ENCODE measurements at places on chromosomes 3 and 15.

- DNase-seq: no peak
Measured at GRCh38 chr15:58487041-58487723, 55.4 kb downstream of the LIPC start.

DNA sequence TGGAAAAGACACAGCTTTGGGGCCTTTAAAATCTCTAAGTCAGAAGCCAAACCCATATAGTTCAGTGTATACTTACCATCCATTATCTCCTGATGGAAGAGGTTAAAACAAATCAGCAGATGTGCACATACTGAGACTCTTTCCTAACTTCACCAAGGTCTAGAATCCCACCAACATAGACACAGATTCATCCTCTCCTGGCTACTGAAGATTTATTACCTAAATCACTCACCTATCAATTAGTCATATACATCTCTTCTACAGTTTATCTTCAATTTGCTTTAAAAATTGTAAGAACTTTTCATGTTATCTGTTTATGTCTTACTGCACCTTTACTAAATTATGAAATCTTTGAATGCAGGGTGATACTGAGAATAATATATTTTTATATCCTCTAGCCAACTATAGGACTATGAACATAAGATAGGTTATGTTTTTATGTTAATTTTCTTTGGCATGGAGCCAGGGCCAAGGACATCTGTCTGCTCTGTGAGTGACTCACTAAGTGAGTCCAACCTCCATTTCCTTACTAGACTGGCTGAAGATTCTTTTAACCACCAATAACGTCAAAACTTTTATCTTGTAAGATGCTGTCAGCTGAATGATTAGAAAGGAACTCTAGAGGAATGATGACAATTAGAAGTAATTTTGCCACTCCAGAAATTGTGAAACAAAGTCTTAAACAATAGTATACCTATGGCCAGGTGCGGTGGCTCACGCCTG, 397.6 kb downstream of the FOXP1 start:
- DNase-seq: peak; percentile 22

- DNase-seq: no peak
Measured at GRCh38 chr3:130851277-130851676, 42.6 kb upstream of the ATP2C1 start.

DNA sequence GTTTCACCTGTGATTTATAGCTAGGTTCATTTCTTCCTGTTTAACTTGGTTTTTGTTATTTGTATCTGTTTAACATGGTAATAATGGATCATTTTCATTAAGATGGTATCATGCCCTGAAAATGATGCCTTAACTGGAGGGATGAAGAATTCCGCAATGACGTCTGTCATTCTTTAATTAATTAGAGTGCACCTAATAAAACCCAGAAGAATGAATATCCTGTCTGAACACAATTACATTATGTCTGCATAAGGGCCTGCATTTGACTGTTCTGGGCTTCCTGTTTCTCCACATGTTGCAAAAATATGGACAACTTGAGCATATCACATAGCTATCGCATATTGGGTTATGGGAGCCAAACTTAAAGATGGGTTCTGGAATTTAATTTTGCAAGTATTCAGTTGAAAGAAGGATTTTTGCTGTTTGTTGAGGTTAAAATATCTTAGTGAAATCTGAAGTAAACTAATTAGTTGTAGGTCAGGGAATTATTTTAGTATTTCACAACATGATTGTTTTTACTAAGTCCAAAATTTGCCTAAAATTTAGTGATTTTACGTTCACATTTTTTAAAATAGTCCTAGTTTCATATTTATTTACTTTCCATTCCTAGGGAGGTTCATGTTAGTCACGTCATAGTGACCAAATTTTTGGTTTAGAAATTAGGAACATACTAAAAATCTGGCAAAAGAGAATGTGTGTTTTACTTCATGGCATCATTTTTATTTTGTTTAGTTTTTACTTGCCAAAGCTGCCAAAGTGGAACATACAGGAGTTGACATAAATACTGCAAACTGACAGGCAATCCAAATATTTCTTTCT, 321.0 kb upstream of the TGFBR2 start:
- DNase-seq: no peak

- DNase-seq: no peak
Measured at GRCh38 chr3:186854954-186855353, 12.4 kb downstream of the ADIPOQ start.

DNA sequence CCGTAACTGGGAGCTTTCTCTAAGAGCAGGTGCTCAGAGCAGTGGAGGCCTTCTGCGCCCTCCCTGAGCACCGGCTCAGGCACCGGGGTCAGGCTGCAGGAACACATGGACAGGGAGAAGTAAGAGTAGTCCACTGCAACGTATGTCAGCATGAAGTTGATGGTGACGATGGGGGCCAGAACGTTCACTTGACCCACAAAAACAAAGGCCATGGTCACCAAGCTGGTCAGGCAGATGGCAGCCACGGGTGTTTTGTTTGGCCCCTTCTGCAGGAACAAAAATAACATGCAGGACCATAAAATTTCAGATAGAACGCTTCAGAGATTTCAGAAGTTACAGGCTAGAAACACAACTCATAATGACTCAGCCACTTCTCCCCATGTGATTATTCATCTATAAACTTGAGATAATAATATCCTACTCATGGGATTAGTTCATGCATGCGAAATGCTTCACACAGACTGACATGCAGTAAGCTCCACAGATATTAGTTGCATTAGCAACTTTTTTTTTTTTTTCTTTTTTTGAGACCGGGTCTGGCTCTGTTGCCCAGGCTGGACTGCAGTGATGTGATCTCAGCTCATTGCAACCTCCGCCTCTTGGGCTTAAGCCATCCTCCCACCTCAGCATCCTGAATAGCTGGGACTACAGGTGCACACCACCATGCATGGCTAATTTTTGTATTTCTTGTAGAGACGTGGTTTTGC, 52.2 kb upstream of the HEG1 start:
- no peak for DNase-seq

GRCh38 chr3:25897019-25897418, 107.1 kb downstream of the OXSM start:
- DNase-seq: no peak
